ENCODE measurements at places on chromosomes 6 and 20.

- no peak for DNase-seq
These were observed 532 bp upstream of the PM20D2 start for GRCh38 chr6:89145091-89145955.

DNA sequence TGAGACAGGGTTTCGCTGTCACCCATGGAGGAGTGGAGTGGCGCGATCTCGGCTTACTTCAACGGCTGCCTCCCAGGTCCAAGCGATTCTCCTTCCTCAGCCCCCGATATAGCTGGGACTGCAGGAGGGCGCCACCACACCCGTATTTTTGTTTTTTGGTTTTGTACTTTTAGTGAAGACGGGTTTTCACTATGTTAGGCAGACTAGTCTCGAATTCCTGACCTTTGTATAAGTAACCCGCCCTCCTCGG is 115.4 kb upstream of the BTN3A2 start:
- no peak for DNase-seq

GRCh38 chr6:35919085-35919826 is 1.6 kb downstream of the SRPK1 start:
- no peak for DNase-seq

- no peak for DNase-seq
These were observed 144.2 kb downstream of the JARID2 start for GRCh38 chr6:15389765-15390723.

DNA sequence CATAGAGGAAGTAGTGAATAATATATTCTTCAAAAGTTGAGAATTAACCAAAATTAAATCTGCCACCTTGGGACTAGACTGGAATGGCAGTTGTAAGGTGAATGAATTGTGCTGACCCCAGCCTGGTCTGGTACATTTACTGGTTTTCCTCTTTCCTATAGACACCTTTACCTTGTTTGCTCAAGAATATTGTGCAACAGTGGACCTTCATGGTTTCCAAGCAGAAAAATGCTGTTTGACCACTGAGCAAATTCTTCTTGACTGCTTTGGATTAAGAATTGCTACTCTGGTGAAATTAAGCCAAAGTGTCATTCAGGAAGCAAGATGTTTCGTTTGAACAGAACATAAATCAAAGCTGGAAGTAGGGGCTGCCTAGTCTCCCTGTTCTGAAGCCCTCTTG is 156.6 kb upstream of the TAB2 start:
- DNase-seq, result no peak

DNA sequence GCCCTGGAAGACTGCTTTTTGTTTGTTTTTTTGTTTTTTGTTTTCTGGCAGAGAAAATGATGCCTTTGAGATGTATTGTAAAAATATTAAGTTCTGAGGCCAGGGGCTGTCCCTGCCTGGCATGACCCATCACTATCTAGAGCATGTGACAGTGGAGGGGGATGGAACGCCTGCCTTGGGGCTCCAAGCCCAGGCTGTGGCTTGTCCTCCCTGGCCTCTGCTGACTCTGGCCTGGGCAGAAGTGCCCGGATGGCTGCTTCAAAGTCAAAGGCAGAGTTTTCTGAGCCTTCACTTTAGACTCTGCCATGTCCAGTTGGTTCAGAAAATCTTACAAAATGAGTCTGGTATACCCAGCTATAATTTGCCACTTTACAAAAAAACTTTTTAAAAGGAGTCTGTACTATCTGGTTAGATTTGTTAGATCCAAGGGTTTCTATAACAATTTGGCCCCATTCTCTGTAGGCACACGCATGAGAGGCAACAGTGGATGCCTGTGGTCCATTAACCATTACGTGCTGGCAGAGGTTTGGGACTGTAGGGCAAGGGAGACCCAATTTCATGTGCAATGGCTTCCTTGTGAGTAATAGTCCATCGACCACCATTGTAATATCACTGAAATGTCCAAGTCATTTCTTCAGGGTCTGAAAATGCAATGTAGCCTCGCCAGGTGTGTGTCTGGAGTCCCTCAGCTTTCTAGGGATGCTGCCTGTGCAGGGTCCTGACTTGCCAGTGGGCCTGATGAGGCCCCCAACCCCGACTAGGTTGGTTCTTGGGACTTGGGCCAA is 8.3 kb downstream of the PPP1R3G start:
- DNase-seq, result no peak

- no peak for DNase-seq
These were observed 308.1 kb downstream of the FOXC1 start for GRCh38 chr6:1917626-1918371.

- DNase-seq, result no peak
These were observed 22.1 kb upstream of the RALGAPA2 start for GRCh38 chr20:20734475-20734948.

DNA sequence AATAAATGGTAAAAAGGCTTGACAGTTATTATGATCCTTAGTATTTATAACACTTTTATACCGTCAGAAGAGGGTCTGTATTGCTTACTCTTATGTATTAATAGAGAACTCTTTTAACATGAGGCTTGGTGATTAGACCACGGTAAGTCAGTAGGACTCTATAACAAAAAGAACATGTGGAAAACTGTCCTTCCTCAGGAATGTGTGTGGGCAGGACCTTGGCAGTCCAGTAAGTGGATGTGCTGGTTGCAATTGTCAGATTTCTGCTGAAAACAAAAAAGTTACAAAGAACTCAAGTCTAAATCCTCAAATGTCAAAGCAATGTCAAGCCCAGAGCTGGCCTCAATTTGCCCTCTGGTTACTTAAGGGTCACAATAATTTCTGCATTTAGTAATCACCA is 81.1 kb downstream of the PLCG1 start:
- DNase-seq, result no peak

Measured in cortex of kidney (tissue), 1 donor.